ENCODE measurements at places on chromosomes 11 and 22.

DNA sequence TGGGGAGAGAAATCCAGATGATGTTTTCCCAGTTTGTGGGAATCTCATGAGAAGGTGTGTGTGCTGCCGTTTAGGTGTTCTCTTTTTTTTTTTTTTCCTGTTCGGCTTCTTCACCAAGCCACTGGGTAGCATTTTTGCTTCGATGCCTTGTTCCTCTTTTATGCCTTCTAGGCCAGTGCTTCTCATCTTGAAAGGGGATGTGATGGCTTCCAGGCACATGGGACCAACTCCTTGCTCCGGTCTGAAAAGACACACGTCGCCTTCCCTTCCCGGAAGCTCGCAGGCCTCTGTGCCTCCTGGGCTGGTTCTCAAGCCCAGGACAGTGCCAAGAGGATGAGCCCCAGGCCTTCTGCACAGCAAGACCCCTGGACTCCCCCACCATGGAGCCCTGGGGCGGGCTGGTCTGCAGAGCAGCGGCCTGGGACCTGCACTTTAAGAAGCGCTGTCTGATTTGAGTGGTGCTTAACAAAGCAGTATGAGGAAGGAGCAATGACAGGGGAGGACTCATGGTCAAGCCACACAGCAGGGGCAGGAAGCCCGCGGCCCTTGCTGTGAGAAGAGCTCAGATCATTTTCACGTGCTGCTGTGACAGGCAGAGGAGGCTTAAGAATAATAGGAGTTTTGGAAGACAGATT lies 158.8 kb downstream of the MPPED1 start:
- no peak for DNase-seq

DNA sequence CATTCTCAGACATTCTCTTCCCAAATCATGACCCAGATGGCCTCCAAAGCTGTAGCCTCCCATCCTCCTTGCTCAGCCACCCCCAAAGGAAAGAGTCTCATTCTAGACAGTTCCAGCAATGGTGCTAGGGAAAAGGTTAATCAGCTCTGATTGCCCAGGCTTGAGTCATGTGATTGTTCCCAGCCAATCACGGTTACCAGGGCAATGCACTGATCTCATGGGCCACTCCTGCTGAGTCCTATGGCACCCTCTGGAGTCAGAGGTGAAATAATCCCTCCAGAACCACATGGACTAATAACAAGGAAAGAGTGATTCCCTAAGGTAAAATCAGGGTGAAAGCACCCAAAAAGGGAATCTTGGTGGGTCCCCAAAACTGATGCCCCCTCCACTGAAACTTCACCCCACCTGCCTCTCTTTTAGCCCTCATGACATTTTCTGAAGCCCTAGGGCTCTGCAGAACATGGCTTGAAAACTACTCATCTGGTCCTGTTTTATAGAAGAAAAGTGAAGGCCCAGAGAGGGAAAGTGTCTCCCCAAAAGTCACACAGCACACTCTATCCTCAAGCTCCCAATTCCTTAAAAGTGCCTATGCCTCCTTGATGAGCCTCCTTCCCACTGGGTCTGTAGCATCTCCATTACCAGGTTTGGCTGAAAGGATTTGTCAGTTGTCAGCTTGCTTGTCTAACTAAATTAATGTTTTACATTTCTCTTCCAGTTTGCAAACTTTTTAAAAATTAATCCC lies 203.7 kb downstream of the MN1 start:
- peak; percentile 54 for DNase-seq

GRCh38 chr22:37178350-37179125 lies 9.5 kb downstream of the C1QTNF6 start:
- DNase-seq, result peak; percentile 20

- DNase-seq, result no peak
Measured at GRCh38 chr11:112307616-112308015, 47.0 kb upstream of the PLET1 start.

DNA sequence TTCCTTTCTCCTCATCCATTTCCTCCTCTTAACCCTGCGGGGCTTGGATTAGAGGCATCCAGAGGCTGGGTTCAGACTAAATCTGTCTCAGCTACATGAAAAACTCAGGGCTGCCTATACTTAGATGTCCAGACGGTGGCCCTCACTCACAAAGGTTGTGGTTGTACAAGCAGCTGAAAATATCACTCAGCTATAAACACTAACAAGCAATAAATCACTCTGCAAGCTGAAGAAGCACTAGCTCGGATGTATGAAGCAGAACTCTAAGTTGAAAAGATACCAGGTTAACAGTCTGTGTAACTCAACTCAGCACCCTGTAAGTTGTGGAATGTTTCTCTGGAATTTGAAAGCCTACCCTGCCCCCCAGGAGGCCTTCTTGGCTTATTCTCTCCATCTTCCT lies 82.9 kb downstream of the EXT2 start:
- peak; percentile 27 for DNase-seq

- DNase-seq, result no peak
Measured at GRCh38 chr11:71501071-71501985, 25.7 kb upstream of the KRTAP5-7 start.

DNA sequence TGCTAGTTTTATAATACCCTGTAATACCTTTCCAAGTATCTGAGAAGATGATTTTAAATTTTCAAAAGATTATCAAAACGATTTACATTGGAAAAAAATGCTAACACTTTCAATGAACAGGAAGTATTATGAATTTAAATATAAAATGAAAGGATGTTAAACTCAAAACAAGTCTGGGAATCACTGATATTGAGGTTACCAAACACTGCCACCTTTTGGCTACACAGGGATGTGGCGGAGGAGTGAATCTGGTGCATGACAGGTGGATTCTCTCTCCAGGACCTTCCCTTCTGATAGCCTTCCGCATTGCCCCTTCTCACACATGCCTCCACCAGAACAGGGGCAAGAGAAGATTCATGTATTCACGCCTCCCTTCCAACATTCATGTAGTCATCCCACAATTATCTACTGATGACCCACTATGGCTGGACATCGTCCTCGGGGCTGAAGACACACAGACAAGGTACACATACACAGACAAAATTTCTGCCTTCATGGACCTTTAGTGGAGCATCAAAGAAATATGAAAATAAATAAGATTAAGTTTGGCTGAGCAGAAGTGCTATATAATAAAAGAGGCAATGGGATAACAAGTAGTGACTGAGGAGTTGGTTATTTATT lies 34.7 kb downstream of the ATG16L2 start:
- peak; percentile 57 for DNase-seq

Measured in fibroblast of mammary gland (primary cell).